ENCODE measurements at places on chromosomes 2 and 18. TPM values are rescaled to one million over a fixed set of nuclear protein-coding genes. Genes with fewer than 3 reads are reported as not detected.

The PDCD1 gene
- total RNA-seq: not detected

The CYRIA gene
- 6.5 TPM for total RNA-seq

The NDC80 gene
- total RNA-seq: 34.3 TPM

The RELCH gene
- total RNA-seq: 30.6 TPM

The SPDYA gene
- total RNA-seq: 1.3 TPM

The PROKR1 gene
- 0.10 TPM for total RNA-seq

The MYOM1 gene
- 2.0 TPM for total RNA-seq

The CYB5A gene
- total RNA-seq: 74.9 TPM

The LAMA3 gene
- 9.4 TPM for total RNA-seq

The CCDC195 gene
- not detected for total RNA-seq

The ZNF521 gene
- 5.3 TPM for total RNA-seq

The LRRC30 gene
- not detected for total RNA-seq

The LTBP1 gene
- 53.3 TPM for total RNA-seq

The CAPN14 gene
- 0.12 TPM for total RNA-seq

The RAD51AP2 gene
- 0.12 TPM for total RNA-seq

The OXER1 gene
- total RNA-seq: 2.8 TPM

The CYBRD1 gene
- 21.1 TPM for total RNA-seq

The FAM237A gene
- not detected for total RNA-seq

The IGFBP5 gene
- 245 TPM for total RNA-seq
